ENCODE measurements at places on chromosomes 2 and 18.

- DNase-seq = no peak
Measured at GRCh38 chr2:11543337-11544216, 9.7 kb downstream of the GREB1 start.

- no peak for DNase-seq
Measured at GRCh38 chr2:108894766-108895165, 94.3 kb downstream of the EDAR start.

DNA sequence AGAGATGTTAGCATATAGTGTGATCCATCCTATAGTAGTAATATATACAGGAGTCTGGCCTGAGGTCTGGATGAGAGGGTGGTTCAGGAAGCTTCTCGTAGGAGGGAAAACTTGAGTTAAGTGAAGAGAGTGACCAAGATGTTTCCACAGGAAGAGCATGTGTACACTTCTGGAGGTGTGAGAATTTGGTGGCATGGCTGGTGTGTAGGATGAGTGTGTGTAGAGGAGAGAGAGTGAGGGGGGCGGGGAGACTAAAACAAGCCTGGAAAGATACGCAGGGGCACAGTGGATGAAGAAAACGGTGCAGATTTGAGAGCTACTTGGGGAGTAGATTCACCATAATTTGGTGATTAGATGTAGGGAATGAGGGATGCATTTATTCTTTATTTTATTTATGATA, 43.5 kb upstream of the CTLA4 start:
- DNase-seq = no peak

GRCh38 chr2:7552825-7553570, 635.8 kb downstream of the RNF144A start:
- DNase-seq = no peak

DNA sequence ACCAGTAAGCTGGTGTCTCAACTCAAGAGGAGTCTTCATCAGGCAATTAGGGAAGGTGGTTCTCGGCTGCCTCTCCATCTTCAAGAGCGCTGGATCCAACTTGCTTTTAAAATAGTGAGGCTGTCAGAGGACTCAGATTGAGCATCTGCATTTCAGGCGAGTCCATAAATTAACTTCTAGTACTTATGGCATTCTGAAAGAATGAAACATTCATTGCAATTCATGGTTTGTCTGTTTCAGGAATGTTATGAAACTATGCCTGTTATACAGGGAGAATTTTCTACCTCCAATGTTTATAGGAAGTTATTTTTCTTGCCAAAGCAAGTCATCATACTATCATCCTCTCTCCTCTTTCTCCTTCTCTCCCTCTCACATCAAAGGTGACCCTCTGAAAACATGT, 883.2 kb downstream of the SLC4A3 start:
- DNase-seq = no peak

- DNase-seq = no peak
Measured at GRCh38 chr18:13580351-13580750, 146.0 kb downstream of the FAM210A start.

DNA sequence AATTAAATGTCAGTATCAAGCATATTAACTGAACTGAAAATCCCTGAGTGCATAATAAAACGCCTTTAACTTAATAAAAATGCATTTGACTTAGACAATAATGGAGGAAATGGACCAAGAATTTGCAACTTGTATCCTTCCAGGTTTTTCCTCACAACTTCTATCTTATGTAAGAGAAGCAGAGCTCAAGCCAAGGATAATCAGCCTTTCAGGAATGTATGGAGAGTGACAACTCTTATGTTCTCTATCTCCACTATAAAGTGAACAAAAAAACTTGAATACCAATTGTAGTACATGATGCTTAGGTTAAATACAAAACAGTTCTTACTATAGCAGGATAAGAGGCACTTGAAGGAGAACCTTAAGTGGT, 64.8 kb upstream of the CYP26B1 start:
- no peak for DNase-seq

GRCh38 chr2:217327953-217328621, 468.2 kb upstream of the TNP1 start:
- DNase-seq = no peak

GRCh38 chr2:46519265-46519664, 39.9 kb downstream of the TMEM247 start:
- no peak for DNase-seq
